ENCODE measurements at places on chromosomes 6 and 20.

DNA sequence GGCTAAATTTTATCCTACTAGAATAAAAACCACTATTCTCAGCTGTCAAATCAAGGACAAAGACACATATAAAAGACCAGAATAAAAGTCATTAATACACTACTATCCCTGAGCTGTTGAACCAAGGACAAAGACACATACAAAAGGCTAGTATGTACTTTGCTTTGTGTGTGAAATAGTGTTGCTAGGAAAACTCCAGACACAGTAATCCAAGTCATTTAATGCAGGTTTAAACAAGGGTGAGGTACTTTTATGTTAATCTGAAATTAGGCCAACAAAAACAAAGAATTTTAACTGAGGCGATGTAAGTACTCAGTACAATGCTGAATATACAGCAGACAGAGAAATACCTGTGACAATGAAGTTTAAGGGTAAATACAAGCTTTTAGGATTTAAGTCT is 18.9 kb downstream of the GCLC start:
- DNase-seq, result no peak

GRCh38 chr6:90411292-90411781 is 114.7 kb upstream of the BACH2 start:
- DNase-seq, result no peak

GRCh38 chr20:24872291-24873024 is 76.6 kb upstream of the CST7 start:
- DNase-seq, result no peak

GRCh38 chr6:161415302-161415855 is 141.5 kb upstream of the AGPAT4 start:
- DNase-seq, result no peak

GRCh38 chr6:34259529-34260069 is 10.8 kb upstream of the SMIM29 start:
- no peak for DNase-seq

DNA sequence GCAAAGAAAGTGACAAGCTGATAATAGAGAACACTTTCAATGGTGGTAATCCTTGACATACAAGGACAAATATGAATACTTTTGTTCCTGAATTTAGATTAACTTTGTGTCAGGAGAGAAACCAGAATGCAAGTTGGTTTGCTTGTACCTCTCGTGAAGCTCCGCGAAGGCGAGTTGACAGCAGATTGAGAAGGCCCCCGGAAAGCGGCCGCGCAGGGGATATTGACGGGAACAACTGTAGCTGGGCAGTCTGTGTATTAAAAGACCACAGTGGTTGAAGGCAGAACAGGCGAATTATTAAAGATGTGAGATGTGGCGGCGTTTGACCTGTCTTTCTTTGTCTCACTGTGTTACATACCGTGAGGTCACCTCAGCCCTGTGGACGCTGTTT is 175.8 kb upstream of the RALGAPA2 start:
- DNase-seq, result no peak

GRCh38 chr6:32945953-32946352 is 5.1 kb upstream of the HLA-DMB start:
- DNase-seq, result no peak

Measured in HL-60 (cell line).